ENCODE measurements at places on chromosomes 2 and 18. TPM values are rescaled to one million over a fixed set of nuclear protein-coding genes. Genes with fewer than 3 reads are reported as not detected.

The USP37 gene
- total RNA-seq = 11.6 TPM

The NPPC gene
- total RNA-seq = 0.39 TPM

DNA sequence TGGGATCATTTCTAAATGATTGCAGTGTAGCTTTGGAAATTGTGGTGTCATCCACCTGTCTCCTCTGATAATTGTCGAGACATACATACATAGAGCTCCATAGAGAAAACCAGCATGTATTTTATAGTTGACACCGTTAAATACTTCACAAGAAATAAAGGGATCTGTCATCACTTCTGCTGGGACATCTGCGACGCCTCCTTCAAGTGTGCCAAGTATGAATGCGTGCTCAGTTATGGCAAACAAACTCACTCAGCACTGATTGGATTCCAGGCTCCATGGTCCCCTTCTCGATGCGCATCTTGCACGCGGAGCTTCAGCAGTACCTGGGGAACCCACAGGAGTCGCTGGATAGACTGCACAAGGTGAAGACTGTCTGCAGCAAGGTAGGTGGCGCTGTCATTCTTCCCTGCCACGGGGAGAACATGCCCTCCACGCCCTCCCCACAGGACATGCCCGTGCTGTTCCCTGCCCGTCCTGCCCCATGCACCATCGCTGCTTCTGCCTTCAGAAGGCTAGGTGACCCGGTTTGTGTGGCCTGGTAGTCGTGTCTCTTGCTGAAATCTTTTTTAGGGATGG, 64.1 kb downstream of the TRAPPC12 start:
- DNase-seq = no peak

The HOXD13 gene
- 1.1 TPM for total RNA-seq
